ENCODE measurements at places on chromosomes 5 and 9.
A peak's percentile ranks its signal among the peaks of the same experiment; 100 is the strongest.

GRCh38 chr5:151052836-151053235, 28.0 kb downstream of the TNIP1 start:
- no peak for DNase-seq

GRCh38 chr5:7321724-7322123, 74.2 kb upstream of the ADCY2 start:
- no peak for DNase-seq

GRCh38 chr9:35395706-35396101, 94.2 kb upstream of the RUSC2 start:
- DNase-seq = no peak

DNA sequence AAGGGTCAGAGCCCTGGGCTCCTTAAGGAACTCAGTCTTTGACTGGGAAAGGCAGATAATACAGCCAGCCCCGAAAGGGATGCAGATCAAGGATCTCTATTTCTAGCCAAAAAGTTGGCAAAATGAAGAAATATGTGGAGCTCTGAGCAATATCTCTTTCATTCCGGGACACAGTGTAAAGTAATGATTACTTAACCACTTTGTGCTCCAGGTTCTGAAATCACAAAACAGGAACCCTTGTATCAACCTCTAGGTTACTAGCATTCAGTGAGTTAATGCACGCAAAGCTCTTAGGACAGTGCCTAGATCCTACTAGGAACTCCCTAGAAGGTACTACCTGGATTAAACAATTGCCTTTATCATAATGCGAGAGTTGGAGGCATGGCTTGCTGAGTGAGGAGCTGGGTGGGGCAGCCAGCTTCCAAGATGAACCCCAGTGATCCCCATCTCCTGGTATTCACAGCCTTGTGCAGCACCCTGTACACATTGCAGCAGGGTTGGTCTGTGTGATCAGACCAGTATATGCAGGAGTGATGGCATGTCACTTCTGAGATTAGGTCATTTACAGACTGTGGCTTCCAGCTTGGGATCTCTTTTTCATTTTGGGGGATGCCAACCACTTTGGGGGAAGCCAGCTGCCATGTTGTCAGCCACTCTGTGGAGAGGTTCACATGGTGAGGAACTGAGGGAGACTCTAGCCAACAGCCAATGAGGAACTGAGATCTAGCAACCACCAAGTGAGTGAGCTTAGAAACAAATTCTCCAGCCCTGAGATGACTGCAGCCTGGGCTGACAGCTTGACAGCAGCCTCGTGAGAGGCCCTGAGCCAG, 103.1 kb upstream of the SLC44A1 start:
- DNase-seq = no peak

DNA sequence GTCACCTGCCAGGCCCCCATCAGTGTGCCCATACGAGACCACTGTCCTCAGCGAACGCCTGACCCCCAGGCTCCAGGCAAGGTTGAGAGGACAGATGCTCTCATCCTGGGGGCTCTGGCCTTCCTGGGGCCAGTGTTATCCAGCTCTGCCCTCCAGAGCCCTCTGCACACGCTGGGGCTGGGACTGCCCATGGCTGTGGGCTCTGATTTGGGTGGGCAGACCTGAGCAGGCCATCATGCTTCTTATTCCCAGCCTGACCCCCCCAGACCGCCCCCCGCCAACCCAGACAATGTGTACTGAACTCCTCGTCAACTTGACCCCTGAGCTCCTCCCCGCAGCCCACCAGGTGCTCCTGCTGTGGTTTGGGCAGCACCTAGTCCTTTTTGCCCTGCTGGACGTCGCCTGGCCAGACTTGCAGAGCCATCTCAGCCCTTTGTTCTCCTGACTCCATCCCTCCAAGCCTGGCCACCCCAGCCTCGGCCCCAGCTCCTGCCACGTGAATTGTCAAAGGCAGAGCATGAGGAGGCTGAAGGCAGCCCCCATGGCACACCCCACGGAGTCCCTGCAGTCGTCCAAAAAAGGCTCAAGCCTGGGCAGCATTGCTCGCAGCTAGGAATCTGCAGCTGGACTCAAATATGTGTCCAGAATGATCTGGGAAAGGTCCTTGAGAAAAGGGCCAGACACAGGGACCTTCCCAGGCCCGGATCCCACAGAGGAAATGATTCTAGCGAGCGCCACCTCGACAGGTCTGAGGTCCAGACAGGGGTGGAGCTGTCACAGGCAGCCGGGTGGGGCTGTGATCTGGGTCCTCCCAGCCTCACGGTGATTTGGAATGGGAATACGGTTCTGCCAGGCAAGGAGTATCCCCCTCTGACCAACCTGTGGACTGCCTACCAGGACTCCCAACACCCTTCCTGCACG, 87.0 kb downstream of the ADAMTS2 start:
- no peak for DNase-seq

DNA sequence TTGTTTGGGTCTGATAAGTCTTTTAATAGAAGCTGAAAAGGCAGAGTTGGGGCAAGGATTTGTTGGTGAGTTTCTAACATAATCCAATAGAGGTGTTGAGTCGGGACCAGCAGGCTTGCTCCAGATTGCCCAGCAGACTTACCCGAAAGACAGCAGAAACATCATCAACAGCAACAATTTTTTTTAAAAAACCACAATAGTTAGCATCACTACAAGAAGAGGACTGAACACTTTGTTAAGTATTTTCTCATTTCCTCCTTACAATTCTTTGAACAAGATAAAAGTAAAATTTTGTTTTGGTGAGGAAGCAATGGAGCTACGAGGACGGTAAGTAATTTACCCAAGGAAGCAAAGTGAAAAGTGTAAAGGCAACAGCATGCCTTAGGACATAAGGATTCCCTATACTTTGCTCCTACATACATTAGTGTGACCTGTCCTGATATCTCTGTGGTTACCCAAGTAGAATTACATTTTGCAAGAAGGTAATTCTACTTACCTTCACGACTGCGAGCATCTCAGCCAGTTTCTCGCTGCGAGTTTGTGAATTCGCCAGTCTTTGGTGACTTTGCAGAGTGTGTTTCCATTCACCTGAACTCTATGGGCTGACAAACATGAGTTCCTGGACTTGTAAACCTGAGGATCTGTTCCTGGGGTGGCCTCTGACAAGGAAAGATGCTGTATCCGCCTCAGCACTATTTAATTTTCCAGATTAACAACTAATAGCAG, 13.2 kb downstream of the ITK start:
- DNase-seq = peak; percentile 45

GRCh38 chr5:95958310-95959014, 3.2 kb downstream of the ELL2 start:
- no peak for DNase-seq

DNA sequence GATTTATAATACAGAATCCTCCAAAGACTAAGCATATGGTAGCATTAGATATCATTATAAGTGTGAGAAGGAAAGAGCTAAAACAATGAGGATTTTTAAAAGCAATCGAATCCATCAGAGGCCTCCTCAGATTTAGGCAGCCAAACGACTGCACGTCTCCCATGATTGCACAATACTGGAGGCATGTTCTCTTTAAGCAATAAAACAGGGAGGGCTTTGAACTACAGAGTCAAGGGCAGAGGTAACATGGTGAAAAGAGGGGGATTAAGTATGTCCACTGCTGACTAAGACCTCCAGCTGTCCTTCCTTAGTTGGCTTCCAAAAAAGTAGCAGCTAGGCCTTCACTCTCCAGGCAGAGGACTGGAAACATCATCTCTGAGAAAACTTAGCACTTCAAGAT, 298.7 kb upstream of the RGMB start:
- no peak for DNase-seq

- no peak for DNase-seq
Measured at GRCh38 chr5:61018062-61018461, 73.1 kb downstream of the NDUFAF2 start.

DNA sequence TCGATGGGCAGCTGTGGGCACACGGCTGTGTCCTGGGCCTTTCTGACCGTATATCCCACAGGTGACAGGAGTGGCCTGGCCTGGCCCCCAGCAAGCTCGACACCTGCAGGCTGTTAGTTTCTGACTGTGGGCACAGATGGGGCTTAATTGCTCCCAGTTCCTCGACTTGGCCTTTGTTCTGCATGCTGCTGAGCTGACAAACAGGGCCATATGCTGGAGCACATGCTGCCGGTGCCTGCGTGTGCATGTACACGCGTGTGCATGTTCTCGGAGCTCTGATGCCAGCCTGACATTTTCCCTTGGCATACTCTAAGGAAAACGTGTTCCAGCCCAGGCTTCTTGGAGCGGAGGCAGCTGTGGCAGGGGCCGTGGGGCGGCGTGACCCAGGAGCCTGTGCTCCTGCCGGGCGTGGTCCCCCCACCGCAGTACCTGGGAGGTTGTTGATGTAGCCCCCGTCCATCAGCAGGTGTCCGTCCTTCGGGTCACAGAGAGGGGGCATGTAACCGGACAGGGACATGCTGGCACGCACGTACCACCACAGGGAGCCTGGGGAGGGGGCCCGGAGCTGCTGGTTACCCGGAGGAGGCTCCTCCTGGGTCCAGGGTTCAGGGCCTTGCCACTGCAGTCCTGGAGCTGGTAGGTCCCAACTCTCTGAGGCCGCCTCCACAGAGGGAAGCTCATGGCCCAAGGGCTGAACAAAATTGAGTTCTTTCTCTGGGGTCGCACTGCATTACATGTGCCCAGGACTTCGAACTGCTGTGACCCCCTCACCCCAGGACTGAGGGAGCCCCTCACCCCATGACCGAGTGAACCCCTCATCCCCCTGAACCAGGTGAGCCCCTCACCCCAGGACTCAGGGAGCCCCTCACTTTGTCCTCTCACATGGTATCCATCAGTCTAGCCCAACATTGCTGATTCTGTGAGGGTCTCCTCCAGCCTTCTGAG, 4.1 kb upstream of the NSMF start:
- DNase-seq = no peak

GRCh38 chr5:96067894-96068614, 106.4 kb upstream of the ELL2 start:
- DNase-seq = no peak

GRCh38 chr5:160556846-160557245, 135.2 kb downstream of the PTTG1 start:
- no peak for DNase-seq

- DNase-seq = no peak
Measured at GRCh38 chr5:71949772-71950171, 157.5 kb upstream of the MAP1B start.
